ENCODE measurements at places on chromosomes 4 and X.

- no peak for DNase-seq
Measured at GRCh38 chr4:139558235-139559088, 2.4 kb upstream of the SETD7 start.

- DNase-seq: no peak
Measured at GRCh38 chr4:18735740-18736268, 714.2 kb upstream of the LCORL start.

DNA sequence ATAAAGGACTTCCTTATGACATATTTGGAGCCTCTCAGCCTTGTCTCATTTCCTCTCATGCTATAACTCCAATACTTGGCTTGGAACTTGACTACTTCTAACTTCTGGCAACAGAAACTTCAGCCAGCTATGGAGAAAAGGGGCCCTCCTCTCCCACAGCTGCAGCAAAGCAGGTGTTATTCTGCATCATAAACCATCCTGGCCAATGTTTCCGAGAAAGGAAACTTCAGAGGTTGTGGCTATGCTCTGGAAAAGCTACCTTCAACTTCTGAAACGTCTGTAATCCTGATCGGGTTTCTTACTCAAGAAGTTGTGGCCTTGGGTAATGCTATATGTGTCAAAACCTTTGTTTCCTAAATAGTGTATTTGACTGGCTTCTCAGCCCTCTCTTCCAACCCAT, 109.5 kb upstream of the CDX4 start:
- DNase-seq: no peak

DNA sequence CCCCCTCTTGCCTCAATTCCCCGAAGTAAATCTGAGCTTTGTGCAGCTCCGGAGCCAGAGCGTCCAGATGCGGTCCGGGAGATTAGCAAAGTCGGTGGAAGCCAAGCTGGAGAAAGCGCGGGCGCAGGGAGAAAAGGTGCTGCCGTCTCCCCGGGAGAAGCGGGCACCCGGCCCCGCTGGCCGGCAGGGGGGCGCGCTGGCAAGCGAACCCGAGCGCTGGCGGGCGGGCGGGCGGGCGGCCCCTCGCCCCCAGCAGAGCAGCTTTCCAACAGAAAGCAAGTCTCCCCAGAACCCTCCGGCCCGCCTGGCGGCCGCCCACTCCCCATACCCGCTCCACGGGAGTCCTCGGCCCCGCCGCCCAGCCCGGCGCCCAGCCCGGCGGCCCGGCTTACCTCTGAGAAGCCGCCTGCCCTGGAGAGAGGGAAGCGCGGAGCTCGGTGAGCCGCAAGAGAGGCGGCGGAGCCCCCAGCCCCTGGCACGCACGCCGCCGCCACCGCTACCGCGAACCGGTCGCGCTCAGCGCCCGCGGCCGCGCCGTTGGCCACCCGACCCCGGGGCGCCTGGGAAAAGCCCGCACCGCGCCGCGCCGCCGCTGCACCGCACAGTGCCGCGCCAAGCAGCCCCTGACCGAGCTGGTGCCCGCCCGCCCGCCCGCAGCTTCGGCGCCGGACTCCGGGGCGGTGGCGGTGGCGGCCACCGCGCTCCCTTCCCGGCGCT, 529 bp upstream of the CITED1 start:
- DNase-seq: no peak

- DNase-seq: no peak
Measured at GRCh38 chr4:93217431-93217830, 611.1 kb upstream of the ATOH1 start.

- no peak for DNase-seq
Measured at GRCh38 chr4:168604496-168605373, 107.9 kb downstream of the PALLD start.

DNA sequence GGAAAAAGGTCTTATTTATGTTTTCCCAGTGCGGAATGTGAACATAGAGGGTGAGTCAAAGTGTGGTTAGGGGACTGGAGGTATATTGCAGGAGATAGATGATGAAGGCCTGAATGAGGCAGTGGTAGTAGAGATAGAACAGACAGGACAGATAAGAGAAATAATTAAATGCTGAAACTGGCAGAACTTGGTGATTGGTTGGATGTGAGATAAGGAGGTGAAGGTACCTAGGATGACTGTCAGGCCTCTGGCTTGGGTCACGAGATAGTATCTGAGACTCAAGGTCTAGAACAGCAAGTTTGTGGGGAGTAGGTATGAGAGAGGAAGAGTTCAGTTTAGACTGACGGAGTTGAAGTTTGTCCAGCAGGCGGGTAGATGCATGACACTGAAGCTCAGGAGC, 3.5 kb downstream of the MND1 start:
- DNase-seq: no peak

Data from activated T-helper 1 cell treated with anti-CD3 and anti-CD28 coated beads, Interleukin-2, amount 50 U/mL, for 16 hours (primary cell).